ENCODE measurements at places on chromosomes 2 and 18. TPM values are rescaled to one million over a fixed set of nuclear protein-coding genes. Genes with fewer than 3 reads are reported as not detected.

GRCh38 chr2:42823744-42824453, 31.5 kb upstream of the HAAO start:
- DNase-seq, result no peak

DNA sequence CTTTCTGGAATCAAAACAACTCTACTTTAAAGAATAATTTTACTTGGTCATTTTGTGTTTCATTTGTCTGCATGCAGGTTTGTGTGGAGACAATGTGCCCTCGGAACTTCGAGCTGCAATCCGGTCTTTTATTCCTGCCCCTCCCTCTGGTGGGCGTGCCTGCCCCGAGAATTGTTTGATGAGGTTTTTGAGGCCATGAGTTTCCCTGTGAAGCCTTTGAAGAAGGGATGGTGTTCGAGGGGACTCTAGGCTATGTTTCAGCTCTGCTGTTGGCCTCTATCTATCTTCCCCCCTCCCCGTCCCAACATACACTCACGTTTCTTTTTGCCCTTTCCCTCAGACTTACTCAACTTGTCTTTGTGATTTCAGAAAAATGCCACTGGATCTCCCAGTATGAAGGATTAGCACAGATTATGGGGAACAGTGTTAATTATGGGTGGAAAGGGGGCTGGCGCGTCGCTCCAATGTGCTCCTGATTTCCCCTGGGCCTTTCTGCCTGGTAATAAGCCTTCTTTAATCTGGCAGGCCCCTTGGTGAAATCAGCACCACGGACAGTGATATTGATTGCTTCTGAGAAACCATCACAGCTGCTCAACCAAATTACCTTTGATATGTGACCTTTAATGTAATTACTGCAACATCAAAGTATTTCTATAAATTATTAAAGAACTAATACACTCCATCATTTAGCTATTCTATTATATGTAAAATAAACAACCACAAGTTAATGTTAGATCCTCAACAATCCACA, 82.2 kb downstream of the CELF4 start:
- DNase-seq, result peak; percentile 86

Gene MALL
- 10.2 TPM for total RNA-seq

Gene MORN2
- total RNA-seq, result 7.6 TPM

Gene IL1R1
- 0.47 TPM for total RNA-seq

Gene DHX57
- total RNA-seq, result 32.9 TPM

Gene NLRC4
- total RNA-seq, result not detected

Data from GM23338 (cell line).